ENCODE measurements at places on chromosomes 16 and 17. TPM values are rescaled to one million over a fixed set of nuclear protein-coding genes. Genes with fewer than 3 reads are reported as not detected.

Gene PRSS33
- not detected for total RNA-seq

Gene PIPOX
- total RNA-seq, result 1.2 TPM

Gene ATAD5
- total RNA-seq, result 0.79 TPM

Gene TUBD1
- total RNA-seq, result 5.3 TPM

Gene ARL17B
- total RNA-seq, result 3.8 TPM

Gene RAD51C
- 27.0 TPM for total RNA-seq

Gene HOXB4
- total RNA-seq, result 4.6 TPM

Gene CRYM
- total RNA-seq, result 0.63 TPM

Gene GDPD3
- total RNA-seq, result 1.3 TPM

Gene CSNK2A2
- 44.6 TPM for total RNA-seq

Gene BBS2
- 47.3 TPM for total RNA-seq

Gene MMP15
- total RNA-seq, result 4.3 TPM

Gene GAS2L2
- 0.07 TPM for total RNA-seq

Gene TNK1
- total RNA-seq, result 0.26 TPM

Gene CDRT4
- total RNA-seq, result 3.4 TPM

Gene GNAO1
- total RNA-seq, result 0.17 TPM

Gene SLC6A2
- total RNA-seq, result not detected

Gene LITAFD
- not detected for total RNA-seq

Gene TMC7
- total RNA-seq, result 0.85 TPM

Gene FOXO3B
- 4.5 TPM for total RNA-seq

Gene DNAH2
- 0.39 TPM for total RNA-seq

Gene TERB1
- total RNA-seq, result not detected

Gene NPIPB13
- 0.73 TPM for total RNA-seq

Gene RASL10B
- 2.0 TPM for total RNA-seq

Gene ST6GALNAC2
- total RNA-seq, result 0.76 TPM

Gene PRRT2
- 1.8 TPM for total RNA-seq

Gene HBQ1
- not detected for total RNA-seq

Gene RAB26
- 1.2 TPM for total RNA-seq

Gene CES5A
- total RNA-seq, result not detected

Gene PRDM7
- total RNA-seq, result not detected

Gene TM4SF5
- total RNA-seq, result not detected

Gene CCDC144A
- 8.8 TPM for total RNA-seq

Gene FOXN1
- not detected for total RNA-seq

Gene PPY
- total RNA-seq, result not detected

Gene FOXF1
- total RNA-seq, result 0.46 TPM

Gene NUPR1
- 25.6 TPM for total RNA-seq

Gene SLC38A7
- total RNA-seq, result 43.7 TPM

Gene PRR11
- total RNA-seq, result 4.5 TPM

Gene RAP1GAP2
- 1.2 TPM for total RNA-seq

Data from smooth muscle cell of the pulmonary artery (primary cell).